ENCODE measurements at places on chromosomes 2 and 18.

GRCh38 chr2:42859006-42859552, 66.7 kb upstream of the HAAO start:
- H3K36me3 ChIP-seq = no peaks in the 10 kb centered on the region
- no peaks in the 10 kb centered on the region for H3K27me3 ChIP-seq
- H3K27ac ChIP-seq = no peak overlapping the region
- H3K4me1 ChIP-seq = peaks cover 6% of the 10 kb centered on the region
- DNase-seq = peak; percentile 81

GRCh38 chr18:22558945-22559385, 141.2 kb upstream of the CTAGE1 start:
- H3K4me3 ChIP-seq = no peak overlapping the region
- peaks cover 37% of the 10 kb centered on the region for H3K27me3 ChIP-seq
- no peak overlapping the region for H3K27ac ChIP-seq
- peaks cover 5% of the 10 kb centered on the region for H3K4me1 ChIP-seq

GRCh38 chr18:23838801-23839366, 149.6 kb downstream of the LAMA3 start:
- no peak overlapping the region for H3K27ac ChIP-seq
- no peak overlapping the region for H3K4me3 ChIP-seq
- peaks cover 8% of the 10 kb centered on the region for H3K4me1 ChIP-seq
- peak; percentile 16 for DNase-seq

DNA sequence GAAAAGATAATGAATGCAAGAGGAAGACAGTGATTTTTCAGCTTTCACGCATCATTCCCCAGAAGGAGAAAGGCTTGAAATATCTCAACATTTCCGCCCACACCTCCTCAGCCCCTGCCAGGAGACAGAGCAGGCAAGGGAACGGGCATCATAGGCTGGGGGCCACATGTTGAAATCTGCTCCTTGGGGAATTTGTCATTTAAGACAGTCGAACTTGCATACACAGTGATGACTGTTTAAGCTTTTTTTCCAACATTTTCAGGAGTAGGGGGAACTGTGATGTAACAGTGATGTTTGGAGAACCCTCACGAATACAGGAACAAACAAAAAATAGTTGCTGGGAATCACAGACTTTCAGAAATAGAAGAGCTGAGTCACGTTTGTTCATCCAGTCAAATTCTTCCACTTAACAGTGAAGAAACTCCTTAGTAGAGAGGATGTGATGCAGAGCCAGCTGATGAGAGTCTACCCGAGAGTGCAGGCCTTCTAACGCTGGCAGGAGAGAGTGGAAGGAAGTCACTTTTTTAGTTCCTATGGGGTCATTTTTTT, 266.8 kb downstream of the ALPK2 start:
- H3K4me1 ChIP-seq = peaks cover 4% of the 10 kb centered on the region
- no peak overlapping the region for H3K27ac ChIP-seq
- DNase-seq = no peak
- peaks cover 2% of the 10 kb centered on the region for H3K27me3 ChIP-seq

Data from activated CD4-positive, alpha-beta memory T cell treated with anti-CD3 and anti-CD28 coated beads for 36 hours (primary cell).